HFFc6 (cell line): ENCODE measurements at places on chromosomes 1 and 21. TPM values are rescaled to one million over a fixed set of nuclear protein-coding genes. Genes with fewer than 3 reads are reported as not detected.
A peak's percentile ranks its signal among the peaks of the same experiment; 100 is the strongest.

The SAMSN1 gene
- total RNA-seq: not detected in 3 replicates

The S100A13 gene
- 195 to 270 TPM (median 211 TPM) in 3 replicates for total RNA-seq

GRCh38 chr1:103447471-103447870 is 78.0 kb upstream of the RNPC3 start:
- peak; percentile 53 for DNase-seq

The OR2M3 gene
- 0.03 TPM in 1 of 2 replicates, not detected in the other for total RNA-seq

DNA sequence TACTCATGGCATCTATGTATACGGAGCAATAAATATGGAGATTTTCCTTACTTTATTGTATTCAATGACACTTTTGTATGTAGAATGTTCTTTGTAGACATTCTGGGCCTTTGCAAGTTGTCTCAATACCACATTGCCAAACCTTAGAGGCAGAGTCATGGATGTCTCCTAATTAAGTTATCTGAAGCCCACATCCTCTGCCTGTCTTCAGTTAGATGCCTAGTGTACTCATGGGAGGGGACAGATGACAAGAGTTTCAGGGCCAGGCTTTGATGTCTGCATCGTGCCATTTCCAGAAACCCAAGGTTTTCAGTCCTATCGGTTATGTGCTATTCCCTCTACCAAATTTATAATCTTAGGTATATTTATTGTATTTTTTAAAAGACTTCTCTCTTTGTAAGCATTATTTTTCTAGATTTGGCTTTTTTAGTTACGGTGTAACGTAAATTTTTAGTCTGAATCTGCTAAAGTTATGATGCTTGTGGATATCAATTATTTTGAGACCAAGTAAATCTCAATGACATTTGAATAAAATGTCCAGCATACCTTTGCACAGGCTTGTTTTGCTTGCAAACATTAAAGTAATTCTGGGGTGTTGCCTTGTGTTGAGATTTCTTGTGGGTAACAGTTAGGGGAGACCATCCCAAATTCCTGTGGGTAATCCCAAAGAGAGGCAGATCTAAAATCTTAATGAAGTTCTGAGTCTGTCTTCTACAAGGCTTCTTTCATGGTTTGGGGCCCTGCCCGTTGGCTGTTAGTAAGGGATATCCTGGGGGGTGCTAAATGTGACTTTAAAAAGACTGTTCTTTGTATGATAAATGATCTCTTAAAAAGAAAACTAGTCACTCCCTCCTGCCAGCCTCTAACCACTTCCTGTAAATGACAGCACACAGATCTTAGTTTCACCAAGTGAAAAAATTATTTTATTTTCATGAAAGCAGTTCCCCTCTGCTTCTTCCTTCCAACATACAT is 8.0 kb upstream of the MACF1 start:
- DNase-seq: peak; percentile 53

The PLA2G2C gene
- total RNA-seq: not detected in 2 replicates

The RHOU gene
- total RNA-seq: 0.33 to 0.51 TPM (median 0.36 TPM) in 3 replicates

- DNase-seq: peak; percentile 69
These were observed 99.7 kb downstream of the NFIA start for GRCh38 chr1:61182049-61182448.

GRCh38 chr1:159853417-159854115 is 8.9 kb downstream of the VSIG8 start:
- peak; percentile 59 for DNase-seq

- DNase-seq: no peak
These were observed 29.3 kb upstream of the ACTRT2 start for GRCh38 chr1:2991753-2992495.

DNA sequence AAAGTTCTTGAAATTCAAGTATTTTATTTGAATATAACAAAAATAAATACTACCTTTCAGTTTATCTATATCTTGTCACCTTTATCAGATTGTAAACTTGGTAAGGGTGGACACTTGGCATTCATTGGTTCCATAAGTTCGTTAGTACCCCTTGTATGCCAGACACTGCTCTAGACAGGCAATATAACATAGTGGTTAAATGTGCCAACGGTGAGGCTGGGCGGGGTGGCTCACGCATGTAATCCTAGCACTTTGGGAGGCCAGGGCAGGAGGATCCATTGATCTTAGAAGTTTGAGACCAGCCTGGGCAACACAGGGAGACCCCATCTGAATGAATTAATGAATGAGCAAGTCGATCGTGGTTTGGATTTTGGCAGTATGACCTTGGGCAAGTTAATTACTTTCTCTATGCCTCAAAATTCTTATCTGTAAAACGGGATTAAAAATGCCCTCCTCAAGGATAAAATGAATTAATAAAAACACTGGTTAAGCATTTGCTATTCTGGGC is 26.3 kb upstream of the SH3D21 start:
- no peak for DNase-seq

GRCh38 chr1:29641921-29642320 is 405.6 kb downstream of the PTPRU start:
- no peak for DNase-seq

GRCh38 chr1:184285401-184286087 is 101.3 kb upstream of the C1orf21 start:
- DNase-seq: no peak

DNA sequence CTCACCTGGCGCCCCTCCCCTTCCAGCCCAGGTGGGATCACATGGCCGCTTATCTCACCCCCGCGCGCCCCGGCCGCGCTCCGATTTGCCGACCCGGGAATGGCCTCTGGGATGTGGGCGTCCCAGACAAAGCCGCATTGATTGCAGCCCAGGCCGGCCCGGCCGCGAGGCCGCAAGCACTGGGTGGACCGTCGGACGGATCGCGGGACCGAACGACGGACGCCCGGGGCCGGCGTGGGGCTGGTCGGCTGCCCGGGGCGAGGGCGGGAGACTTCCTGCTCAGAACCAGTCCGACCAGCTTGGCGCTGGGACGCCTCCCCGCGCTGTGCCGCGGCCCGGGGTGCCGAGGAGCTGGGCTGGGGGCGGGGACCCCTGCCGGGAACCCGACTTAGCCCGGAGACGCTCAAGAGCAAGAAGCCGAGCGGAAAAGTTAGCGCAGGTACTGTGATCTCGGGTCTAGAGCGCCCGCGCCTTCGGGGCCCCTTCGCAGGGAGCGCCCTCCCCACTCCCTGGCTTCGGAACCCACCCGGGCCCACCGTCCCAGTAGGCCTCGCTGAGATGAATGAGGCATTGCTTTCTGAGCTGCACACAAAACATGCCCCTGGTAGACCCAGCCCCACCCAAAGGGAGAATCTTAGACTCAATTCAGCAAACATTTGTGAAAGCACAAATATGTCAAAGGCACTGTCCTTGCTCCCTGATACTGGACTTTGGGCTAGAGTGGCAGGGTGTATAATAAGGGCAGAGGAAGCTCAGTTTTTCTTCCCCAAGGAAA is 415 bp upstream of the LAD1 start:
- no peak for DNase-seq
